Femur (tissue), 1 donor: ENCODE measurements at places on chromosomes 13 and 19.

- DNase-seq, result no peak
Observed at GRCh38 chr19:12606796-12607195, 3.8 kb downstream of the ZNF490 start.

- DNase-seq, result no peak
Observed at GRCh38 chr13:106038752-106039151, 496.7 kb downstream of the EFNB2 start.

GRCh38 chr19:46524308-46524707 lies 28.6 kb upstream of the PNMA8B start:
- DNase-seq, result no peak

GRCh38 chr19:33437821-33438671 lies 64.5 kb downstream of the CEBPG start:
- DNase-seq, result peak; percentile 26

DNA sequence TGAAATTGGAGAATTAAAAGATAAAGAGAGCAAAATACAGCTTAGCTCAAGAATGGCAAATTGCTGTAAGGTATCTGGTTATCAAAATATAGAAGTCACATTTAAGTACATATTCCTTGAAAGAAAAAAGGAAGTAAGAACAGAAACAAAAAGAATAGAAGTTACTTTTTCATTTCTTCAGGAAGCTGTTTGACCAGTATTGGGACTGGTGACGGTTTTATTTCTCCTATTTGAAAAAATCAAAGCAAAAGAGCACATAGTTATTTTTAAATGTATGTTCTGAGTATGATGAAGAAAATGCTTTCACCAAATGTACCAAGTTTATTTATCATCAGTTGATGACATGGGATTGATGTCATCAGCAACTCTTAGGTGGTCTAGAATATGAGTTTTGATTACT lies 83.1 kb upstream of the OXGR1 start:
- no peak for DNase-seq

- DNase-seq, result no peak
Observed at GRCh38 chr13:53088871-53089270, 60.3 kb downstream of the OLFM4 start.

DNA sequence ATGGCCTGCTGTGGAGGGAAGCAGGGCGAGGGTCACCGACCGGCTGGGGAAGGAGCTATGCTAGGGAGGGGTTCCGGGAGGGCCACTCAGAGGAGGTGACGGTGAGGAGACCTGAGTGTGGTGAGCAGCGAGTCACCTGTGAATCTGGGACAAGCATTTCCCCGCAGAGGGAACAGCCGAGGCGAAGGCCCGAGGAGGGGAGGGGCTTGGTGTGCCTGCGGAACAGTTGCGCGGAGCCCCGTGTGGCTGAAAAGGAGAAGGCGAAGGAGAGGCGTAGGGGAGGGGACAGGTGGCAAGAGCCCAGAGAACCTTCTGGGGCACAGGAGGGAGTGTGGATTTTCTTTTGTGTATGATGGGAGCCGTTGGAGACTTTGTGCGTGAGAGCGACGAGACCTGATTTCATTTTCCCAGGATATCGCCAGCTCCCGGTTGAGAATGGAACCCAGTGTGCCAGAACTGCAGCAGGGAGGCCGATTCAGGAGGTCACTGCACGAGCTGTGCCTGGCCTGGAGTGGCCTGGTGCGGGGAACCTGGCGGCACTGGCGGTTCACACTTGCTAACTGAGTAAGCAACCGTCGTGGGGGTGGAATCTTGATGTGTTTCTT lies 117.7 kb upstream of the ZNF507 start:
- DNase-seq, result no peak

DNA sequence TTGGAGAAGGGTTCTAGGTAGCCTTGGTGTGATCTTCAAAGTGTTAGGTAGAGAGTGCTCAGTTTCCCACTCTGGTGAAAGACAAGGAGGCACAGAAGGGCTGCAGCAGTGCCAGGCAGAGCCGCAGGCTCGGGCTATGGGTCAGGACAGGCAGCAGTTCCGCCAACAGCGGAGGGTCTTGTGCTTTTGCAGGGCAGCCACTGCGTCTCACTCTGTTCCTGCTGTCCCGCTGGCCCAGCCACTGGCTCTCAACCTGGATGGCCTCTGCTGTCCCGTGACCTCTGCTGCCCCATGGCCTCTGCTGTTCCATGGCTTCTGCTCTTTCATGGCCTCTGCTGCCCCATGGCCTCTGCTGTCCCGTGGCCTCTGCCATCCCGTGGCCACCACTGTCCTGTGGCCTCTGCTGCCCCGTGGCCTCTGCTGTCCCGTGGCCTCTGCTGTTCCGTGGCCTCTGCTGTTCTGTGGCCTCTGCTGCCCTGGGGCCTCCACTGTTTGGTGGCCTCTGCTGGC lies 175.7 kb downstream of the URI1 start:
- DNase-seq, result no peak

- no peak for DNase-seq
Observed at GRCh38 chr13:23644126-23644419, 73.9 kb downstream of the TNFRSF19 start.

- DNase-seq, result no peak
Observed at GRCh38 chr13:78185700-78186099, 267.1 kb upstream of the EDNRB start.

DNA sequence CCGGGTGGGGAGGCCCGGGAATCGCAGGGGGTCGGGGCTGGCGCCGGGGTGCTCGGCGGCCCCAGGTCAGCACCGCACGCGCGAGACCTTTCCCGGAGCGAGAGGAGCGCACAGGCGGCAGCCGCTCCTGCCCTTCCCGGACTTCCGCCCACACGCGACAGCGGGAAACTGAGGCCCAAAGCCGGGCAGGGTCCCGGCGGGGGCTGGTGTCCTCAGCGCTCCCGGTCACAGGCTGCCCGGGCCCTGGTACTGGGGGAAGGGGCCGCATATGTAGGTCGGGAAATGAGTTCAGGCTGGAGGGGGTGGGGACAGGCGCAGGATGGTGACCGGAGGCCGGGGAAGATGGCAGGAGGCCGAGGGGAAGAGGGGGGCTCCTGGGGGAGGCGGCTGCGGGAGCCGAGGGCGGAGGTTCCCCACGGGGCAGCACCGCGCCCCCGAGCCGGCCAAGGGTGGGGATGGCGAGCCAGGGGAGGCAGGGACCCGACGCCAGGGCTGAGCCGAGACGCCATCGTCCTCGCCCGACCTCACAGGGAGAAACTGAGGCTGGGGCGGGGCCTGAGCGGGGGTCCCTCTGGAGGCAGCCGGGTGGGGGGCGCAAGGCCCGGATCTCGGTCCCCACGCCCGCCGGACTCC lies 662 bp downstream of the CBARP start:
- peak; percentile 71 for DNase-seq

- no peak for DNase-seq
Observed at GRCh38 chr13:110062077-110062776, 244.7 kb downstream of the COL4A1 start.

DNA sequence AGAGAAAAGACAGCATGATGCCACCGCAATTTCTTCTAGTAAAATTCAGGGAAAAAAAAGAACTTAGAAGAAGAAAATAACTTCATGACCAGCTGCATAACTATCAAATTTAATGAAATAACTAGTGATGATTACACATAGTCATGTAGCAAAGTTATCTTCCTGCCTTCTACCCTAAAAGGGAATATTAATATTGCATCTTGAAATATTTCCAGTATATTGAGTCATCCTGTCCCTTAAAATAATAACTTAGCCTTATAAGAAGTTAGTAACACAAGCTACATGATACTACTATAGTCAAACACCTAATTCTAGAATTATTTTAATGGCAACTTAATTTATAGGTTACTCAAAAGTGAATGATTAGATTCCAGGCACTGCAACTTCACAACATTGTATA lies 289.2 kb downstream of the KLF12 start:
- no peak for DNase-seq

GRCh38 chr19:56309511-56310185 lies 5.0 kb downstream of the ZSCAN5A start:
- peak; percentile 37 for DNase-seq

DNA sequence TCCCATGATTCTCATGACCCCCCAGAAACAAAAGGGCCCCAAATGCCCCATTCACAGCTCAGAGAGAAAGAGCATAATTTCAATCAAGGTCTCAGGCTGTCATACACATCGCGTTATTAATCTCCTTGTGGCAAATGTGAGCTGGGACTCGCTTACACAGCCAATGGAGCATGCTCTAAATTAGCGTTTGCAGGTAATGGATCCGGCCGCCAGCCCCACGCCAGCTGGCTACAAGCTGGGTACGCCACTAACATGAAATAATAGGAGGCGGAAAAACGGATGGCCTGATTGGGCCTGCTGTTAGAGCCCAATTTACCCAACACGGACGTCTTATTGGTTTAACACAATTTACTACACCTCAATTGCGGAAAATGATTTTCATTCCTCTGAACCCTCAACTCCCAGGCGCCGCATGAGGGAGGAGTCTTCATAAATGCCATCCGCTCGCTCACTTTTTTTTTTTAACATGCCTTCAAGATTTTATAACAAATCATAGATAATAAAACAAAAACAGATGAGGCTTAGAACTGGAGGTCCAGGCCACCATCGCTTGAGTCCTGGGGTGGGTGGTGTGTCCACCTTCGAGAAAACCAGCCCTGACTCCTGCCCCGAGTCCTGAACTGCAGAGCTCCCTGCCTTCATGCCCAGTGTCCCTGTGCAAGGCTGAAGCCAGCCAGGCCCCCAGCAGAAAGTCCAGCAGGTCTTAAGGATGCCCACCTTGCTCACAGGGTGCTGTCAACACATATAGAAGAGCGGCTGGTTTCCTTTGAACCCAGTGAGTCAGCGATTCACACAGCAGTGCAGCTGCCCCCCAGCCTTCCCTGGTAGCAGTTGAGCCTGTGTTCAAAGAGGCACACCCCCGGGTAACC lies 62.1 kb downstream of the PEPD start:
- DNase-seq, result no peak

DNA sequence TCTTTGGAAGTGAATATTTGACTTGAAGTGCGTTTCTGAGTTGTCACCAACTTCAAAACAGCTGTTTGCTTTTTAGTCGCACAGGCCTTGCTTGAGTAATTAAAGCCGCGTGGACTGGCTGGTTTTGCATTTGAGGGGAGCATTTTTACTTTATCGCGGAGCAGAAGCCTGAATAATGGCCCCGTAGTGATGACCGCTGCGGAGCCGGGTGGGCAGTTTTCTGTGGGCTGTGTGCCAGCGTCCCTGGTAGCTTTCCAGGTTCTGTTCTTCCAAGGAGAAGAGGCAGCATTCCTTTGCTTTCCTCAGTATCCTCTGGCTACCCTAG lies 1.1 kb downstream of the NAA16 start:
- peak; percentile 60 for DNase-seq

- no peak for DNase-seq
Observed at GRCh38 chr13:85729296-85729695, 69.9 kb downstream of the SLITRK6 start.

DNA sequence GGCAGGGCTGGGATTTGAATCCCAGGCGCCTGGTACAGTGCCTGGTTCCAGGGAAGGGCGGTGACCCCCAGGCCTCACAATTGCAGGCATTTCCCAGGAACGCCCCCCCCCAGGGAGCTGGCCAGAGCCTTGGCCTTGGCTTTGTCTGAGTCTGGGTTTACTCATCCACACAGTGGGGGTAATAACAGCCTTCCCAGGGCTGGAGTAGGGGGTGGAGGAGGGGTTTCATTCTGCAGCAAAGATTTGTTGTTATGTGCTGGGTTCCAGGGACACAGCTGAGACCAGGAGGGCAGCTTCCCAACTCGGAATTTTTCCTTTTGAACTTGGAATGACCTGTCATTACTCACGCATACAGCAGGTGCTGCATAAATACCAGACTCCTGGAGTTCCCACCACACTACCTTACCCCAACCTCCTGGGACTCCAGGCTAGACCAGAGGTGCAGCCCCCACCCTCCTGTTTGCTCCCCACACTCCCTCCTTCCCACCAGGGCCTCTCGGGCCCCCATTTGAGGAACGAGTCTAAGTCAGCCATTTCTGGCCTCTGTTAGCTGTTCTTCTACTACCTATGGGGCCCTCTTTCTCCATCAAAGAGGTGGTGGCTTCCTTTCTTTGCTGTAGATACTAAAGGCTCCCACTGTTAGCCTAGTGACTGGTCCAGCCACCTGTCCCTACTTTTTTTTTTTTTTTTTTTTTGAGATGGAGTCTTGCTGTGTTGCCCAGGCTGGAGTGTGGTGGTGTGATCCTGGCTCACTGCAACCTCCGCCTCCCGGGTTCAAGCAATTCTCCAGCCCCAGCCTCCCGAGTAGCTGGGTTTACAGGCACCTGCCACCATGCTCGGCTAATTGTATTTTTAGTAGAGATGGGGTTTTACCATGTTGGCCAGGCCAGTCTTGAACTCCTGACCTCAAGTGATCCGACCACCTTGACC lies 1.6 kb upstream of the ADAMTS10 start:
- peak; percentile 83 for DNase-seq

DNA sequence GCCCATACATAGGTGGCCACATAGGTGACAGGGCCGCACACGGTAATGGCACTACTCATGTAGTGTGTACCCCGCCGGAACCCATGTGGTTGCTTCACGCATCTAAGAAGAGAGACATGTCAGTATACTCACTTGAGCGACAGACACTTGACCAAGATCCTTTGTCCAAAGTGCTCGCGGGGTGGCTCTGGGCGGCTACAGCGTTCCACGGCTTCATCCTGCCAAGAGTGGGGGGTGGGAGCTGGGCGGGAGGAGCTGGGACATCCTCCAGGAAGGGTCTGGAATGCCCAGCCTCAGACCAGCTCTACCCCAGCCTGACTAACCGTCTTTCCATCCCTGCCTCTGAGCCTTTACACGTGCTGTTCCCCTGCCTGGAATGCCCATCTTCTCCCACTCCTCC lies 8.5 kb downstream of the ANGPTL8 start:
- no peak for DNase-seq
